Hematopoietic multipotent progenitor cell treated with erythropoietin and hydrocortisone succinate and interleukin-3 and kit ligand, for 15 days (in vitro differentiated cells): ENCODE measurements at places on chromosomes 4 and X.

- DNase-seq = no peak
Observed at GRCh38 chr4:3766785-3767569, 792 bp downstream of the ADRA2C start.

DNA sequence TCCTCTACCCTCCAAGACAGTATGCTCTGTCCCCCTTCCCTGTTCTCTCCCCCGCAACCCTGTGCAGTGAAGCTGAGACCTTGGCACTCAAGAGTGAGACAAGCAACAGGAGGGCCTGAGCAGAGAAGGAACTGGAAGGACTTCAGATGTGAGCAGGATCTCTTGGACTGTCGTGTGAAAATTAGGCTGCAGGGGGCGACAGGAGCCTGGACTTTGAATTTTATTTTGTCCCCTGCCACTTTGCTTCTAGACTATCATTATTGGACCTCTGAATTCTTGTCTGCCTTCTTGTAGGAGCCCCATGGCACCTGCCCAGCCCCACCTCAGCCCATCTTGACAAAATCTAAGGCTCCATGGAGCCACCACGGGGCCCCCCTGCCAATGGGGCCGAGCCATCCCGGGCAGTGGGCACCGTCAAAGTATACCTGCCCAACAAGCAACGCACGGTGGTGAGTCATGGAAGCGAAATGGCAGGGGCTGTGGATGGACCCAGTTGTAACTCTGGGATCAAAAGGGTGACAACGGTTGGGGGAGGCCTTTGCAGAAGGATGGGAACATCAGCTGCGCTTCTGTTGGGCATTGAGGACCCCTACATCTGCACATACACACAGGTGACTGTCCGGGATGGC, 1.7 kb downstream of the ARAF start:
- DNase-seq = peak; percentile 52

DNA sequence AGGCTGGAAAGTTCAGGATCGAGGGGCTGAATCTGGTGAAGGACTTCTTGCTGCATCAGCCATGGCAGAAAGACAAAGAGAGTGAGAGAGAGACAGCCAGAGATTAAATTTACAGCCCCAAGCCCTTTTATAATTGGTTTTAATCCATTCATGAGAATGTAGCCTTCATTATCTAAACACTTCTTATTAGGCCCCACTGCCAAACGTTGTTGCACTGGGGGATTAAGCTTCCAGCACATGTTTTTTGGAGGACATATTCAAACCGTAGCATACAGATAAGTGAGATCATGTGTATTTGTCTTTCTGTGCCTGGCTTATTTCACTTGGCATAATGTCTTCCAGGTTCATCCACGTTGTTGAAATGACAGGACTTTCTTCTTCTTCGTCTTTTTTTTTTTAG, 524.7 kb downstream of the SPRY1 start:
- no peak for DNase-seq

GRCh38 chr4:18082236-18082635, 60.7 kb upstream of the LCORL start:
- no peak for DNase-seq

DNA sequence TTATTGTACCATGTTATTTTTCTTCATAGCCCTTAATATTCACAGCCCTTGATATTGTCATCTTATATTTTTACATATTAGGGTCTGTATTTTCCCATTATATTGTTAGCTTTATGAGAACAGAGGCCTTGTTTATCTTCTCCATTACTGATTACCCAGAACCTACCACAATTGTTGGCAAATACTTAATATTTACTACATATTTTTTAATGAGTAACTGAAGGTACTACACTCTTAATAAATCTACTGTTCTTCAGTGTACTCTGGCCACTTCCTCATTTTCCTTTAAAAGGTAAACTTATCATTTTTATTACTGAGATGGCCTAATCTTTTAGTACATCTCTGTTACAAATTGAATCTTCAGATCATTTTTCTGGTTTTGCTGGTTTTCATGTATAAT, 133.5 kb downstream of the COL4A5 start:
- no peak for DNase-seq
